WTC11 (cell line): ENCODE measurements at places on chromosomes 2 and 18.

DNA sequence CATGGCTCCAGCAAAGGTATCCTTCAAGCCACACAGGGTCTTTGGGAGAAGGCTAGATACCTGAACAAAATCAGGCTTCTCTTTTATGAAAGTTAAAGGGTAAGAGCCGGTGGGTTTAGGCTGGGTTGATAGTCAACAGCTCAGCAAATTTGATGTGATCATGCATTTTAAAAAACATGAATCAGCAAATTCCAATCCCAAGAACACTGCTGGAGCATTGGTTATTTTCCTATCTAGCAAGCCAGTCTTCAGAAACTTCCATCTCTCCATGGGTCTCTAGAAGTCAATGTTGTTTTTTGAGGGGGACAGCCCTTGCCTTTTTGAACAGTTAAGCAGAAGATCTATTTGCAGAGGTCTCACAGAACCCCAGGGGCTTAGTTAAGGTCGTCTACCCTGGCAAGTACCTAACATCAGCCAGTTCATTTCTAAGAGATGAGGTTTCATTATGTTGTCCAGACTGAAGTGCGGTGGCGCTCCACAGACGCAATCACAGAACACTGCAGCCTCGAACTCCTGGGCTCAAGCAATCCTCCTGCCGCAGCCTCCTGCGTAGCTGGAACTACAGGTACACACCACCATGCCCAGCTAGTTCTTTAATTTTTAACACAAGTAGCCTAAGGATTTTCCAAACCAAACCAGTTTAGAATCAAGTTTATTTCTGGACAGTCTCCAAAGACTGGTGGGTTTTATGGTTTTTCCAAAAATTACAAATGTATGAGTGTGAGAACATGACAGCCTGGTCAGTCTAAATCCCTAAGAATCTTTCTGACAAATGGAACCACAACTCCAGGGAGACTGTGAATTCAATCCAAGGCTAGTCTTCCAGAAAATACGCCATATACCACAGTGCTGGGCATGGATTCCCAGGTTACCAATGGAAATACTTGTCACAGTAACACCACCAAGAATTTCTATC lies 4.1 kb upstream of the ZCCHC2 start:
- peaks cover 16% of the 10 kb centered on the region for H3K27me3 ChIP-seq
- peaks cover 4% of the 10 kb centered on the region; the same call in 1 of the 2 replicates for H3K36me3 ChIP-seq
- no peak overlapping the region for H3K27ac ChIP-seq
- DNase-seq = no peak
- H3K4me3 ChIP-seq = no peak overlapping the region

GRCh38 chr2:194494401-194494800 lies 1162.6 kb upstream of the SLC39A10 start:
- H3K4me1 ChIP-seq = no peaks in the 10 kb centered on the region
- no peak for DNase-seq
- H3K27ac ChIP-seq = no peak overlapping the region
- no peak overlapping the region for H3K4me3 ChIP-seq

DNA sequence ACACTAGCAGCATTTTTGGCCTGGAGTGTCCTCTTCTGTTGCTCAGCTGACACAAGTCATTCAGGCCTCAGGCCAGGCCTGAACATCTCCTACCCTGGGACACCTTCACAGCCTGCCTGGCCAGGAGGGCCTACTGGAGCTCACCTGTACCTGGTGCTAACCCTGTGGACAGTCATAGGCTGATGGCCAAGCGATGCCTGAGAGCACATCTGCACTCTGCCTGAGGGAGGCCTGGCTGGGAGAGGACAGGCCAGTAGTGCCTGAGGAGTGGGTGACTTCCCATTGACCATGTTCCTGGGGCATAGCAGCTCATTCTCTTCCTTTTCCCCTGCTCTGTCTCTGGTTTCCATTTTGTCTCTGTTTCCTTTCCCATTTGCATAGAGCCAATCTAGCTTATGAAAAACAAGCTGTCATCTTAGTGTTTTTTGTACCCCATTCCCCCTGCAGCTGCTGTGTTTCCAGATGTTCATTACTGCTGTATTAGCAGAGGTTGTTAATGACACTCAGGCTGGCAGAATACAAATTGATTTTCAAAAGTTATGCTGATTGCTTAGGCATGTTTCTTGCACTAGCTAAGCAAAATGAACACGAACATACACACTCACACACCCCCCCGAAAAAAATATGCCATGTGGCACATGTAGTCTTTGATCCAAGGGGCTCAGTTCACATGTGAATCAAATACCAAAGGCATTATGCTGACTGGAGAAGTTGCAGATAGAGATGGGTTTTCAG lies 149.7 kb upstream of the HS6ST1 start:
- no peak for DNase-seq
- no peaks in the 10 kb centered on the region; the same call in 1 of the 2 replicates for H3K27me3 ChIP-seq
- peaks cover 3% of the 10 kb centered on the region for H3K4me1 ChIP-seq

DNA sequence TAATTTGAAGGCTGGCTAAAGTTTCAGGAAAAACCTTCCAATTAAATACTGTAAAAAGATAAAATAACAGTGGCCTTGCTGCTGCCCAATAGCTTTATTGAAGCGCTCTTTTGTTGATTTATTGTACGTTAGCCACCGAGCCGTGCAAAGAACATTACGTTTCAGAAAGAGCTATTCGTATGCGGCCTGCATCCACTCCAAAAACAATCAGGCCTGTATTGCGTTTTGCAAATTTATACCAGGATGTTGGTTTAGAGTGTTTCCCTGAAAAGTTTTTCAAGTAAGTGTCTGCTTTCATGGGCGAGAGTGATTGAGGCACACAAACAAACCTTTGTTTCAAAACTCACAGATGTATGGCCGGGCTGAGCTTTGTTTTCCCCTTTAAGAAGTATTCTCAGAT lies 257.2 kb upstream of the SALL3 start:
- H3K4me3 ChIP-seq = 0 out of 2 replicates have a peak overlapping the region, but pooled peaks have one; percentile 13
- H3K36me3 ChIP-seq = peaks cover 23% of the 10 kb centered on the region
- peak overlapping the region; percentile 80; the same call in 1 of the 2 replicates for H3K27ac ChIP-seq

- peaks cover 24% of the 10 kb centered on the region for H3K4me1 ChIP-seq
- H3K27ac ChIP-seq = peak overlapping the region; percentile 54; the same call in 1 of the 2 replicates
- no peak for DNase-seq
- H3K36me3 ChIP-seq = peaks cover 23% of the 10 kb centered on the region
These were observed 75.4 kb downstream of the NCK2 start for GRCh38 chr2:105820151-105820550.

- no peak overlapping the region for H3K4me3 ChIP-seq
- H3K27me3 ChIP-seq = peaks cover 4% of the 10 kb centered on the region
- H3K36me3 ChIP-seq = peaks cover 11% of the 10 kb centered on the region
- H3K27ac ChIP-seq = no peak overlapping the region
- peaks cover 10% of the 10 kb centered on the region for H3K4me1 ChIP-seq
- DNase-seq = no peak
These were observed 58.3 kb upstream of the ARL4C start for GRCh38 chr2:234555161-234555560.

DNA sequence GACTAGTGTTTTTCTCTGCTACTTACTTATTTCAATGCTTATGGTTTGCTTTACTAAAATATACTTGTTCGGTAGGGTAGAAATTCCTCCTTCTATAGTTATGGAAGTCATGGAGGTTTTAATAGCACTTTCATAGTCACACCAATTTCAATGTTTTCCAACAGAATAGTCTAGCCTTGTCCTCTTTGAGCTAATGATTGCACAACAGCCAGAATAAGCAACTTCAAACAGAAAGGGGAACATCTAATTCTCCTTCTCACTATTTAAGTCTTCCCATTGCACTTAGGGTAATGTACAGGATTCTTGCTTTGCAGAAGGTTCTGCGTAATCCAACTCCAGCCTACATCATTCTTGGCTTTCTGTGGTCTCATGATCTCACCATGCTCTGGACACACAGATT lies 287.7 kb upstream of the GCFC2 start:
- no peaks in the 10 kb centered on the region for H3K4me1 ChIP-seq
- 0 out of 2 replicates have a peak, but pooled peaks cover 2% of the 10 kb centered on the region for H3K36me3 ChIP-seq
- no peak overlapping the region for H3K4me3 ChIP-seq
- no peak for DNase-seq
- H3K27me3 ChIP-seq = no peaks in the 10 kb centered on the region

DNA sequence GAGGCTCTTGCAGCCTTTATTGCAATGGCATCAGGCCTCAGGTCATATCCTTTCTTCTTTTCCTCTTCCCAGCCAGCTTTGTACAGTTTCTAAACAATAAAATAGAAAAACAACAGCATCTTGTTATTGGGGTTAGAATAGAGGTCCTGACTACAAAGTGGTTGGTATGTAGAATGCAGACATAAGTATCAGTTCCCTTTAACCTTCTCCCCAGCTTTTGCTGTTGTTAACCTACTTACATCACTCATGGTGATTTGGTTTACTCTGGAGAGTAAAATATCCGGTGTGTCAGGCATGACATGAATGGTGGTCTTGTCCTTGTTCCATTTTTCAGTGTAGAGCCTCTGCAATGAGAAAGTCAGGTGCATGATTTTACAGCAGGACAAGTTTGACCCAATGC lies 69.8 kb downstream of the NEB start:
- no peak overlapping the region for H3K4me3 ChIP-seq
- peaks cover 7% of the 10 kb centered on the region for H3K4me1 ChIP-seq
- H3K27ac ChIP-seq = no peak overlapping the region
- DNase-seq = no peak

GRCh38 chr2:20050646-20051531 lies 539 bp downstream of the LAPTM4A start:
- peak; percentile 64 for DNase-seq
- H3K27ac ChIP-seq = no peak overlapping the region; the same call in 1 of the 2 replicates
- peaks cover 26% of the 10 kb centered on the region for H3K4me1 ChIP-seq

DNA sequence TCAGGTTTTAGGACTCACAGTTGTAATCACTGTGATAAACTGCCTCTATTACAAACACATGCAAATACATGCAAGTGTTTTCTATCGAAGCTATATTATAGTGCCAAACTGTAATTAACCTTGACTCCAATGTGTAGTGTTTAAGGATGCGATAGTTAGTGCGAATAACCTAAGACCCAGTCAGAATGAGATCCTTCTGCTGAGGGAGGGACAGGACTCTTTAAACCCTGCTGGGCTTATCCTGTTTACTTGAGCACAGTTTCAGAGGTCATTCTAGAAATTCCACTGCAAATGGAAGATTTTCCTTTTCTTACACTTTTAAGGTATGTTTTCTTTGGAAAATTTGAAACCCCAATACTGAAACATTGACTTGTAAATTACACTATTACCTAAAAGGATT lies 68.2 kb downstream of the CALCRL start:
- DNase-seq = no peak
- peaks cover 13% of the 10 kb centered on the region for H3K4me1 ChIP-seq
- peak overlapping the region; percentile 80; the same call in 1 of the 2 replicates for H3K27ac ChIP-seq
- no peak overlapping the region for H3K4me3 ChIP-seq

- H3K27ac ChIP-seq = no peak overlapping the region
- no peak overlapping the region for H3K4me3 ChIP-seq
- no peaks in the 10 kb centered on the region for H3K27me3 ChIP-seq
- no peak for DNase-seq
These were observed 633.9 kb downstream of the PLCL1 start for GRCh38 chr2:198438331-198438730.

GRCh38 chr18:63099848-63100629 lies 219.5 kb downstream of the BCL2 start:
- no peaks in the 10 kb centered on the region for H3K27me3 ChIP-seq
- H3K4me1 ChIP-seq = peaks cover 8% of the 10 kb centered on the region; the same call in 1 of the 2 replicates
- no peak for DNase-seq
- H3K4me3 ChIP-seq = no peak overlapping the region
- H3K27ac ChIP-seq = no peak overlapping the region
- no peaks in the 10 kb centered on the region for H3K36me3 ChIP-seq

GRCh38 chr2:105536175-105536574 lies 137.3 kb upstream of the FHL2 start:
- DNase-seq = no peak
- H3K27me3 ChIP-seq = no peaks in the 10 kb centered on the region
- H3K4me1 ChIP-seq = peaks cover 8% of the 10 kb centered on the region
- no peaks in the 10 kb centered on the region for H3K36me3 ChIP-seq
- H3K27ac ChIP-seq = no peak overlapping the region

DNA sequence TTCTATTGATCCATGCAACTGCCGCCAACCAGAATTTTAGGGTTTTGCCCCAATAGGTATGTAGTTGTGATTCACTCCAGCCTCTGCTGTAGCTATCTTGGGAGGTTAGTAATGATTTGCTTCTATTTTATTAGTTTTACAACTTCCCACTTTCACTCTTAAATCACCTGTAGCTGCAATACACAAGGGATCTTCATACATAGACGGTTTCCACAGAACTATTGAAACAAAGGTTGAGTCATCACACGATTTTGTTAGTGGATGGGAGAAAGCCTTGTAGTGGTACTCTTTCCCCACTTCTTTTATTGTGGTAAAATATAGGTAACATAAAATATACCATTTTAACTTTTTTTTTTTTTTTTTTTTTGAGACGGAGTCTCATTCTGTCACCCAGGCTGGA lies 104.2 kb upstream of the SPRED2 start:
- H3K4me3 ChIP-seq = no peak overlapping the region
- peaks cover 5% of the 10 kb centered on the region for H3K27me3 ChIP-seq
- no peaks in the 10 kb centered on the region for H3K36me3 ChIP-seq

DNA sequence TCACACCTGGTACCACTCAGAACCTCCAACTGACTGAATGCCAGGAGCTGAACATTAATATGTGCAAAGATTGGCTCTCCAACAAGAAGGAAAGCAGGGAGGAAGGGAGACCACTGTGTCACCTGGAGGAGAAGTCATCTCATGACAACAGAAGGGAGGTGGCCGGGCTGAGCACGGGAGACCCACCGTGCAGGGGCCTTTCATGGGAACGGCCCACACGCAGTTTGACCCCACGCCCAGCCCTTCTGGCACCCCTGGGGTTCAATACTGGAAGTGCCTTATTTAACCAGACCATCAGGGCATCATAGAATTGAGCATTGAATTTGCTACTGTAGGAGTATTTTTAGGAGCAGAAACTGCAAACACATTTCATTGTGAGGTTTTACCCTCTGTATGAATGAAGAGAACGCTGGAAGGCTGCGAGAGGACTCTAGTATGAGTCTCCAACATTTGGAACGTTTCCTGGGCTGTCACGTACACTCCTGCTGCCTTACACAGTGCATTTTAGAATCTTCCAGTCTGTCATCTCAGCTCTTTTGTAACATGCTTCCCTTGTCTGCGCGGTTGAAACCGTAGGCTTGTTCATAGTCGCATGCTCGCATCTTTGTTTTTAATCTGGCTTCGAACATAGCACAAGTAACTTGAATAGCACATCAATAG lies 132.1 kb downstream of the NFATC1 start:
- no peak overlapping the region for H3K4me3 ChIP-seq
- no peaks in the 10 kb centered on the region; the same call in 1 of the 2 replicates for H3K36me3 ChIP-seq
- H3K4me1 ChIP-seq = peaks cover 6% of the 10 kb centered on the region; the same call in 1 of the 2 replicates
- H3K27ac ChIP-seq = no peak overlapping the region
- no peak for DNase-seq

DNA sequence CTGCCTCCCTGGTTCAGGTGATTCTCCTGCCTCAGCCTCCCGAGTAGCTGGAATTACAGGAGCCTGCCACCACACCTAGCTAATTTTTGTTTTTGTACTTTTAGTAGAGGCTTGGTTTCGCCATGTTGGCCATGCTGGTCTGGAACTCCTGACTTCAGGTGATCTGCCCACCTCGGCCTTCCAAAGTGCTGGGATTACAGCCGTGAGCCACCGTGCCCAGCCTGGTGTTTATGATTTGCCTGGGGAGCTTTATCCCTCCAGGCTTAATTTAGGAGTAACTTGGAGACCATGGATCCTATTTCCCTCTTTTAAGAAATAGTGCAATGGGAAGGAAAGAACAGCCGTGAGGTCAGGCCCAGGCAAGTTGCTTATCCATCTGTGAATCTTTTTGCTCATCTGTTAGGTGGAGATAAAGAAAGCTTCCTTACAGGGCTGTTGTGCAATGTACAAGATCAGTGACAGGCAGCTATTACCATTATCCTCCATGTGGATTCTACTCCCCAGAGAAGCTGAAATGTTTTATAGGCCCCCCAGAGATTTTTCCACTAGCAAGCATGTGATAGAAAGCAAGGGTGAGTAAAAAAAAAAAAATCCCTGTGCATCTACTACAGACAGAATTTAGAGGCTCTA lies 104.9 kb upstream of the MGAT5 start:
- H3K4me1 ChIP-seq = peaks cover 54% of the 10 kb centered on the region
- no peaks in the 10 kb centered on the region; the same call in 1 of the 2 replicates for H3K36me3 ChIP-seq
- no peak overlapping the region for H3K4me3 ChIP-seq
- H3K27me3 ChIP-seq = no peaks in the 10 kb centered on the region
- DNase-seq = no peak
